Pancreas (tissue), 10 donors: ENCODE measurements at places on chromosomes 16 and 17. TPM values are rescaled to one million over a fixed set of nuclear protein-coding genes. Genes with fewer than 3 reads are reported as not detected.

Gene KRT15
- 1.1 TPM for polyA plus RNA-seq

Gene NXPH3
- 1.1 TPM for polyA plus RNA-seq

Gene HNF1B
- 36.5 TPM for polyA plus RNA-seq

Gene SLC22A31
- polyA plus RNA-seq, result 3.8 TPM

Gene HOXB3
- polyA plus RNA-seq, result 5.6 TPM

Gene WNT9B
- not detected for polyA plus RNA-seq
